Memory B cell (primary cell): ENCODE measurements at places on chromosomes 7 and 10.

DNA sequence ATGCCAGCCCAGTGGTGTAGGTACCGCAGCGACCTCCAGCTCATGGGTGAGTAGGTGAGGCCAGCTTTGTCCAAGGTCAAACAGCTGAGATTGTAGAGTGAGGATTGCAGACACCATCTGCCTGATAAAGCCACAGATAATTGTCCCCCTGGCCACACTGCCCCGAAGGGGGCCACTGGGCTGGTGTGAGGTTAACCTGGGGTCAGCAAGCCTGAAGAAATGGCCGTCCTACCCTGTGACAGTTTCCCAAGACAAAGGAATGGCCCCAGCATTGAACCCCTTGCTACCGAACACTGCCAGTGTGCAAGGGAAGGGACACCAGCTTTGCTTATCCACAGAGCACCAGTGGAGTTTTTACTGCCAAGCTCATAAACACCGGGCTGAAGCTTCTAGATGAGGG lies 23.0 kb downstream of the ECHDC3 start:
- no peak for DNase-seq

DNA sequence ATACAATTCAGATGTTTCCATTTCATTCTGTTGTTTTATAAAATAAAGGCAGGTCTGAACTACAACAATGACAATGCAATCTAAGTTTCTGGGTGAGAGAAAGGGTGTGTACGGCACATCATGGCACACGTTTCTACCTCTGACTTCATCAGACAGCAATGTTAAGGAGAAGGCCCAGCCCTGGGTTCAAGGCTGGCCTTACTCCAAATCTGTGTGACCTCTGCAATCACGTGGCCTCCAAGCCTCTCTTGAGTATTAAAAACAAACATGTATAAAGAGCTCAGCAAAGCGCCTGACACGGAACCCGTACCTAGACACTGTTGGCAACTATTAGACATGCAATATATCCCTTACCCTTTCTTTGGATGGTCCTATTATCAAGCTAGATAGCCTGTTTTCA lies 114.1 kb downstream of the LARP4B start:
- DNase-seq: no peak

GRCh38 chr7:80847895-80848294 lies 71.0 kb downstream of the SEMA3C start:
- no peak for DNase-seq

GRCh38 chr7:94357076-94357475 lies 37.6 kb upstream of the COL1A2 start:
- DNase-seq: no peak

GRCh38 chr10:86391986-86392722 lies 25.6 kb upstream of the GRID1 start:
- DNase-seq: no peak

DNA sequence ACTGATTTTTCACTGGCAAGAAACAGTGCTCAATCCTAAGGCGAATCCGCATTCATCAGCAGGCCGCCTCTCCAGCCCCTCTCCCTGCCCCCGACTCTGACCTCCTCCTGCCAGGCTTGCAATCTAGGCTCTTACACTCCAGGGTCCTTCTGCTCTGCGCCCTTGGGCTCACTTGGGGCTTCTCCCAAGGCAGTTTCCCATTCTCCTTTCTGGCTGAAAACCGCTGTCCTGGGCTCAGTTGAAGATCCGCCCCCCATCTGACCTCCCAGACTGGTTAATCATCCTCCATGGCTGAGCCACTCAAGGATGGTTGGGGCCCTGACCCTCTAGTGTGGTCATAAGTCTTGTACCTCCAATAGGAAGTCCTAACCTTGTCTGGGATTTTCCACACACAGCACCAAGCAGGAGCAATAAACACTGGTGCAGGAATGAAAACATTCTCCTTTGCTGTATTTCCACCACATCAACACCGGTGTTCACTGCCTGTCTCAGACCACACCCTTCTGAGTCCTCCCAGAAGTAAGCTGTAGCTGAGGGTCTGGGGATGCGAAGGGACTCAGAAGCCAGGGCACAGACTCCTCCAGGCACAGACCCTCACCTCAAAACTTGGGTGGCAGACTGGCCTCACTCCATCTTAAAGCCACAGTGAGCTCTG lies 42.4 kb downstream of the TNS3 start:
- DNase-seq: no peak

GRCh38 chr7:73811760-73812168 lies 19.0 kb upstream of the CLDN4 start:
- no peak for DNase-seq

- DNase-seq: no peak
These were observed 180.7 kb downstream of the EVX1 start for GRCh38 chr7:27423290-27423689.

GRCh38 chr10:84991301-84991700 lies 662.9 kb downstream of the CCSER2 start:
- no peak for DNase-seq

DNA sequence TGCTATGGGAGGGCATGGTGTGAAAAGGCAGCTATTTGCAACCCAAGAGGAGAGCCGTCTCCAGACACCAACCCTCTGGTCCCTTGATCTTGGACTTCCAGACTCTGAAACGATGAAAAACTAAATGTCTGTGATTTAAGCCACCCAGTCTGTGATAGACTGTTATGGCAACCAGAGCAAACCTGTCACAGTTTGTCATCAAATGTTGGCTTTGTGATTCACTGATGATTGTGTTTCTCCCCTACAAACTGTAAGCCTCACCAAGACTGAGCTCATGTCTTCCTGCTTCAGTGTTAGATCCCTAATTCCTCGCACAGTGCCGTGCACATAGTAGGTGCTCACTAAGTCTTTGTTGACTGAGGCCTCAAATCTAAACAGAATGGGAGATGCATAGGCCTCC lies 224.6 kb upstream of the PITRM1 start:
- DNase-seq: no peak

DNA sequence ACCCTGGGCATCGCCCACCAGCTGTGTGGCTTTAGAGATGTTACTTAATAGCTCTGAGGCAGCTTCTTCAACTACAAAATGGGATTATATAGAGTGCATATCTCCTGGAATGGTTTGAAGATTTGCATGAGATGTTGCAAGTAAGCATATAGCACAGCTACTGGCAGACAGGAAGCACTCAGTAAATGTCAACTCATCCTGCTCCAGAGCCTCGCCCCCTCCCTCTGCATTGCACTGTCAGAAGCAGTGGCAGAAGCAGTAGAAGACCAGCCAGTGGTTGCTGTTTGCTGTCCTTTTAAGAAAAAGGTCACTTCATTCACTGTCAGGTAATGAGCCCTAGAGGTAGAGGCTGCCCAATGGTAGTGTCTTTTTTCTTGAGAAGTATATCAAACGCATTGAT lies 180.0 kb upstream of the GHITM start:
- no peak for DNase-seq
